ENCODE measurements at places on chromosomes 2 and 18. TPM values are rescaled to one million over a fixed set of nuclear protein-coding genes. Genes with fewer than 3 reads are reported as not detected.

- no peak overlapping the region for H3K27ac ChIP-seq
- H3K36me3 ChIP-seq: no peaks in the 10 kb centered on the region
- DNase-seq: no peak
- peaks cover 2% of the 10 kb centered on the region for H3K27me3 ChIP-seq
- H3K4me3 ChIP-seq: no peak overlapping the region
- peaks cover 7% of the 10 kb centered on the region for H3K4me1 ChIP-seq
Observed at GRCh38 chr2:69589973-69590652, 53.4 kb downstream of the AAK1 start.

PGAP1 gene
- 175 TPM for total RNA-seq

DNA sequence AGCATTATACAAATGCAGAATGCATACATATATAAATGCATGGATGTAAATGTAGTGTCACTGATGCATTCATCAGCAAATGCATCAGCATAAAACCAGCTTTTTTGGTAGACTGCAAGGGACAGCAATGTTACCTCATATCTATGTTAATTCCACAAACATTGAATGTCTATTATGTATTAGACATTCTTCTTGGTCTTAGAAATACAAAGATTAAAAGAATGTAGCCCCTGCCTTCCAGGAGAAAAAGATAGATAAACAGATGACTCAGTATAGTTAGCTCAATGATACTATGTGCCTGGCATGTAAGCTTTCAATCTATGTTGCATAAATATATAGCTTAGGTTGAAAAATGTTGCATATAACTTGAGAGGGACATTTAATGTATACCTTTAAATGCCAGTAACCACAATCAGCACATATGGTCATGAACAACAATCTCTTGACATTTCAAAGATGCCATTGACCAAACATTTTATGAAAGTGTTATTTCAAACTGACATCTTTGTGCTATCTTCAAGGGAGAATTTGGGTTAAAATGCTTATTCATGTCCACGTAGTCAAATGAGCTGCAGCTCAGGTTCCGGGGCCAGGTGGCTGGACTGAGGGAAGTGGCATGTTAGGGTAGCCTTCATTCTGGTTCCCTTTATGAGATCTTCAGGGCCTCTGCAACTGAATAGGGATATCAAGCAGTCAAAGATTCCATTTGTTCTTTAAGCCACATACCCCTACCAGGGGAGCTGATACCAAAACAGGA lies 45.2 kb upstream of the GCG start:
- no peaks in the 10 kb centered on the region for H3K27me3 ChIP-seq
- no peak overlapping the region for H3K4me3 ChIP-seq
- DNase-seq: no peak
- no peak overlapping the region for H3K27ac ChIP-seq
- no peaks in the 10 kb centered on the region for H3K36me3 ChIP-seq

SPP2 gene
- not detected for total RNA-seq

- DNase-seq: no peak
- H3K4me3 ChIP-seq: no peak overlapping the region
- no peaks in the 10 kb centered on the region for H3K36me3 ChIP-seq
- no peak overlapping the region for H3K27ac ChIP-seq
Observed at GRCh38 chr18:13580991-13581390, 145.4 kb downstream of the FAM210A start.
